Common myeloid progenitor, CD34-positive (primary cell): ENCODE measurements at places on chromosomes 16 and 17.
A peak's percentile ranks its signal among the peaks of the same experiment; 100 is the strongest.

- no peak for DNase-seq
Measured at GRCh38 chr17:12731839-12732238, 57.5 kb upstream of the ARHGAP44 start.

GRCh38 chr17:45740553-45741330 lies 43.4 kb upstream of the CRHR1 start:
- DNase-seq: no peak

DNA sequence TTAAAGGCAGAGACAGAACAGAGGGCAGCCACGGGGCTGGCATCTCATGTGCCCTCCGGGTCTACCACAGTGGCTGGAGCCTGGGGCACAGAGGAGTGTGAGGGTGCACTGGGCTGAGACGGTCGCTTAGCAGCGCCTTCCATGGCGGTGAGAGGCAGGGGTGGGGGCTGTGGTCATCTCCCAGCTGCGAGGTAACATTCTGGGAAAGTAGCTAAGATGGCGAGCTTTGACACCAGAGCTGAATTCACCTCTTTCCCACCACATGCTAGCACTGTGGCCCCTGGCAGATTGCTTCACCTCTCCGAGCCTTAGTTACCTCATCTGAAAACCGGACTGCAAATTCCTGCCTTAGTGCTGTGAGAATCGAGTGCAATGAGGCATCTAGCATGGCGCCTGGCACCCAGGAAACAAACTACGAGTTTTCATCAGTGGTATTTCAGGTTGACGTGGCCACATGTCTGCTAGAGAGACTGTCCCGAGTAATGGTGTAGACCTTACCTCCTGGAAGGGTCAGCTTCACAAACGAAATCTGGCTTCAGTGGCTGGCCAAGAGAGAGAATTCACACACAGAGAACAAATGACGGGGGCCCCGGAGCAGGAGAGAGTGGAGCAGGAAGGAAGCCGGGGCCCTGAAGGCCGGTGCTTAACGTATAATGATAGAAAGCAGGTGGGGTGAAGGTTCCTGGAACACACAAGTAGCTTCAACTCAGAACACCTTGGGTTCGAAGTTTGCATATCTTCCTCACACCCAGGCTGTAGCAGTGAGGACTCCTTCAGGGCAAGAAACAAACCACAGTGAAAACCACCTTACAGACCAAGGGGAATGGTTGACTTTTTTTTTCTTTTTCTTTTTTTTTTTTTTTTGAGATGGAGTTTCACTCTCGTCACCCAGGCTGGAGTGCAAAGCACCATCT lies 63.9 kb upstream of the RPH3AL start:
- DNase-seq: peak; percentile 85

GRCh38 chr17:48491527-48492273 lies 39.1 kb downstream of the HOXB1 start:
- peak; percentile 86 for DNase-seq

GRCh38 chr16:59470556-59470955 lies 736.4 kb upstream of the GOT2 start:
- DNase-seq: no peak

DNA sequence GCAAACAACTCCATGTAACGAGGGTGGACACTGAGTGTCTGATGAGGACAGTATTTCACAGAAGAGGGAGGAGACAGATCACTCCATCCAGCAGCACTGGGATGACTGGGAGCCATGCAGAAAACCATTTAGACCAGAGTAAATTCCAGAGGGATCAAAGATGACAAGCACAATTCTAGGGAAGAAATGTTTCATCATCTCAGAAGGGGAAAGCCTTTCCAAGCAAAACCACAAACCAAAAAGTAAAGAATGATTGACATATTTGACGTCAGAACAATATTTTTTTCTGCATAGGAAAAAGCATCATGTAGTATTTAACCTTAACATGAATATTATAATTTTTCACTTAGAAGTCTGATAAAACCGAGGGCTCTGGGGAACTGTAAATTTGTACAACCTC lies 4.8 kb downstream of the DNASE1 start:
- no peak for DNase-seq

DNA sequence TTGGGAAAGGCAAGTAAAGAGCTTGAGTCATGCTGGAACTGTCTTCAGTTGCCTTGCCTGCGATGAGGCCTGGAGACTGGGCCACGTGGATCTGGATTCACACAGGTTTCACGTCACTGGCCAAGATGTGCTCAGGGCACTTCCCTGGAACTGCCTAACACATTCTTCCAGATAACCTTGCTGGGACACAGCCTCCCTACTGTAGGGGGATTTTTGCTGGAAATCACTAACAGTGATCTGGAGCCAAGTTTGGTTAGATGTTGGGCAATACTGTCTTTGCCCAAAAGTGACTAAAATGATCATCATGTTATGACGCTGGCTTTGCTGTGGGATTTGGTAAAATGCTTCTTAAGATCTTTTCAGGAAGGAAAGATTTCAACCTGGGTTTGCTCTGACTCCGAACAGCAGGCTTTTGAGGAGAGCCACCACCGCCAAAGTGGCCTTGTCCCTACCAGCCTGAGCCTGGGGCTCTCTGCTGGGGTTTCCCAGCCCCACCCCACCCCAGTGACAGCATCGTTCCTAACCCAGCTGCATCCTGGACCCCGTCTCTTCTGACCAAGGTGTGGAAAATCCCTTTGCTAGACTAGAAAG lies 14.7 kb downstream of the C1QTNF1 start:
- DNase-seq: no peak

DNA sequence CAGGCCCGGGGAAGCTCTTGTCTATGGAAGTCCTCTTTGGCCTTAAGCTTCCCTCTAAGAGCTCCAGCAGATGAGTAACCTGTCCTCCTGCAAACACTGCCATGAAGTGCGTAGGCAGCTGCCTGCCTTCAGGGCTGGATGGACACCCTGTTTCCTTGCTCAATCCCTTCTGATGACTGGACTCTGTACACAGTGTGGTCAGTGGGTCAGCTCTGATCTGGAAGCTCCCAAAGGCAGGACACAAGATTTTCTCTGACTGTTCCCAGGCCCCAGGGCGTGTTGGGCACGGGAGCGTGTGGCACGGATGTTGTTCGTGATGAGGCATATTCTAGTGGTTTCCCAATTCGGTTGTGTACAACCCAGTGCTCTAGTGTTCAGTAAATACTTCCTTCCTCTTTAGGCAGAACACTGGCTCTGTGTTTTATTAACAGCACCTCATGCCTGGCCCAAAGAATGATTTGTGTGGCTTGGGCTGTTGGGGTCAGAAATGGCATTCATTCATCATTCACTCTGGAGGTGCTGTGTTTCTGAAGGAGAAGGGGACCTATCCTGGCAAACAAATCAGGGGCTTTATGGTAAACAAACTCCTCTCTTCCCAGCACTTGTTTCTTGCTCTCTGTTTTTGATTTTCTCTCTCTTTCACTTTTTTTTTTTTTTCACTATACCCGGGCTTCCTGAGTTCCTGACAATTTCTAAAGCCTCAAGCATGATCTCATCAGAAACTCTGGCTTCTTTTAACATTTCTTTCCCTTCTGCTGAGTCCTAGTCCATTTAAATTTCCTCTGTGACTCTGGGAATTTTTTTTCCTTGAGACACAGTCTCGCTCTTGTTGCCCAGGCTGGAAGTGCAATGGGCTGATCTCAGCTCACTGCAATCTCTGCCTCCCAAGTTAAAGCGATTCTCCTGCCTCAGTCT lies 12.0 kb upstream of the RNF157 start:
- peak; percentile 80 for DNase-seq

- DNase-seq: peak; percentile 32
Measured at GRCh38 chr17:55845385-55845784, 94.5 kb downstream of the PCTP start.

DNA sequence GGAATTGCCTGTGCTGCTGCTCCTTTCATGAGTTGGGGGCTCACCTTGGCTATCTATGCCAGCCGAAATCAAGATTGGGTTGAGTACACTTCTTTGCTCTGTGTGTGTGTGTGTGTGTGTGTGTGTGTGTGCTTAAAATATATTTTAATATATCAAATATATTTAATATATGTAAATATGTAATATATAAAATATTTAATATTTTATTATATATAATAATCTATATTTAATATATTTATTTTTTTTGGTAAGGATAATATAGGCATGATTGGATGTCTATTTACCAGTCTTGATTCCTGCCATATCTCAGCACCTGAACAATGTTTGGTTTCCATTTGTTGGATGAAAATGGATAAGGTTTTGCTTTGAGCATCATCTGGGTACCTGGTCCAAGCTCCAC lies 399.3 kb downstream of the CA10 start:
- DNase-seq: no peak

- DNase-seq: no peak
Measured at GRCh38 chr16:4915226-4915761, 21.7 kb downstream of the PPL start.

GRCh38 chr16:61654962-61655361 lies 381.3 kb downstream of the CDH8 start:
- no peak for DNase-seq

GRCh38 chr17:208429-208828 lies 27.0 kb upstream of the DOC2B start:
- no peak for DNase-seq
